Suppressor macrophage treated with lipopolysaccharide for 1 hour (primary cell): ENCODE measurements at places on chromosomes 1 and 21.
A peak's percentile ranks its signal among the peaks of the same experiment; 100 is the strongest.

DNA sequence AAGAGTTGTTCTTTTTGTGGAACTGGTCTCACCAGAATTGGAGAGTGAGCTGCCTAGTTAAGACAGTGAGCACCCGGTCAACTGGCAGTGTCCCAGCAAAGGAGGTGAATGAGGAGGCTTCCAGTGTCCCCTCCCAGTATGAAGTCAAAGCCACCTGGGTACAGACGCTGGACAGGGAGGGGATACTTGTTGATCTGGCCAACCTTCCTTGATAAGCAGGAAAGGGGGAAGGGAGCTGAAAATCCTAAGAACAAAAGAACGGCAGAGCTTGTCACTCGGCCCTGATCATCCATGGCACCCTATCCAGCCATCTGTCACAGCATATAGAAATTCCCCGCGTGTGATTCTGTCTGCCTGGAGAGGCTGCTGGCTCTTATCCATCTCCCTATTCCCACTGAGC, 91.5 kb downstream of the SSBP3 start:
- no peak for DNase-seq

DNA sequence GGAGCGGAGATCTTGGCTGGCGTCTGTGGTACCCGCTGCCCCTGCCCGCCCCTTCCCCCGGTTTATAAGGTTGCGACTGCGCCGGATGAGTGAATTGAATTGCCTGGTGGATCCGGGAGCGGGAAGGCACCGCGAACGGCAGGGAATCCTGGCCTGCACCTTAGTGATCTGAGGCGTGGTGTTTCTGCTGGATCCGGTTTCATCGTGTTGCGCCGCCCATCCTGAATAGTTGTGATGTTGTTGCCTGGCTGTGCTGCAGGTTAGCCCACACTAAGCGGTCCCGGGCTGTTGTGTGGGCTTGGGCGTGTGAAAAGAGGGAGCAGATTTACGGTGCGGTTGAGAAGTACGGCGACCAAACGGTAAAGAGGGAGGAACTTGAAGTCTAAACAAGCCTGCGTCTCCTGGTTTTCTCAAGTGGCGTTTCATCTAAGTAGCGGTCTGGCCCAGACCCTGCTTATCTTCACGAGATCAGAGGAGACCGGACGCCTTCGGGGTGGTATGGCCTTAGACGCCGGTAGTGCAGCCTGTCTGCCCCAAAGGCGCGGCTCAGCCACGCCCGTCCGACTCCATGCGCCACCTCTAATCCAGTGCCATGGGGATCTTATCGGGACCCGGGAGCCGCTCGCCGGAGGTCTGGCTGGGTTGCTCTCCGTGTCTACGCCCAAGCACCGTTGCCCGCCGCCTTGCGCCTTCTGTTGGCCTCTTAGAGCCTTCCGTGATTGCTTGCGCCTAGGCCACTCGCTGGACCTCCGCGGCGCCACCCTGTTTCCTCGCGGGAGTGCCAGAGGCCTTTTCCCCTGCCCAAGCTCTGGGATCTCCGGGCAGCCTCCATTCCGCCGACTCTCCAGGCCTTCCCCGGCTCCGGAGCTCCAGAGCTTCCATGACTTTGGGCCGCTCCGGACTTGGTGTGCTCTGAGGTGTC, 87.5 kb upstream of the RHOU start:
- DNase-seq: peak; percentile 47

DNA sequence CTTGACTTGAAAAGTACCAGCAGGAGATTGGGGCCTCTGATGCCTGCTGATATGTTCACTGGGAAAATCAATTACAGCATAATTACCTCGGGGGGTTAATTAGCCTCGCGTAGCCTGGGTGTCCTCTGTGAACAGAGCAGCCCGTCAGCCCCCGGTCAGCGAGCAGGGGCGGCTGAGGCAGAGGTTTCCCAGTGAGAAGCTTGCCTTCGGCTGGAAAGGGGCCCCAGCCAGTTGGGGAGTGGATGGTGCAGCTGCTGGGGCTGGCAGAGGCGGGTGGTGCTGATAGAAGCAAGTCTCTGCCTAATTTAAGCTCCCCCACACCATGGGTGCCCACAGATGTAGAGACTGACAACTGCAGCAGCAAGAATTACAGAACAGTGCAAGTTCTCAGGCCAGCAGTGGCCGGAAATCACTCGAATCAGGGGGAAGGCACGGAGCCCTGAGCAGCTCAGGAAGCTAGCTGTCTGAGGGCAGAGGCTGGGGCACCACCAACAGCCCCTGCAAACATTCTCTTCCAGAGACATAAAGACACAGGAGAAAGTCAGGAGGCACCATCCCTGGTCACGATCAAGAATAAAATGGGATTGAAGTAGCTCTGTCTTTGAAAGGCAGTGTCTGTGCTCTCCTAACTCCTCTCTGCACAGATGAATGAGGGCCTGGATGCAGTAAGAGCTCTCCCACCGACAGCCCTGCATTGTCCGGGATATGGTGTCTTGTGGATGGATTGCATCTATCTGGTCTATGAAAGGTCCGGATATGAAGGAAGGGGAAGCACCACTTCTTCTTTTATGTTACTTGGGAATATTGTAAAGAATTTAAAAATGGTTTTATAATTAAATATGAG, 166.5 kb upstream of the CD34 start:
- DNase-seq: no peak

DNA sequence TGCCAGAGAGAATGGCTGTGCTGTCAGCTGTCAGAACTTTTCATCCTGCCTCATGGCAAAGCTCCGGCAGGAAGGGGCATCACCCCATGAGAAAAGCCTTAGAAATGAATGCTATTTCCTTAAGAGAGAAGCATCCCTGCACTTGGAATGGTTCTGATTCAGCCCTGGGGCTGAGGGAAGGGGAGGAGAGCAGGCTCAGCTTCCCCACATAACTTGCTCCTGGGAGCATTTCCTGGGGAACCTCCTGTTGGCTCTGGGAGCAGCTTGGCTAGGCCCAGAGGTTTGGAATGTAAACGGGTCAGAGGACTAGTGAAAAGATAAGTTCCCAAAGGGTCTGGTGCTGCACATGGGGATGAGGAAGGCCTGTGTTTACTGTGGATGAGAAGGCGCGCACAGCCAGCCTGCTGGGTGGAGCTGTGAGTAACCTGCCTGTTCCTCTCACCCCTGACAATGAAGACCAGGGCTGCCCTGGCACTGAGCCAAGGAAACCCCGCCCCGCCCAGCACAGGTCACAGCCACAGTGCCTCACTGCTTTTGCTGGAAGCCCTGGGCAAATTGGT, 5.0 kb downstream of the PRELP start:
- DNase-seq: peak; percentile 43

GRCh38 chr1:24900486-24900849, 29.6 kb downstream of the RUNX3 start:
- no peak for DNase-seq

- no peak for DNase-seq
Observed at GRCh38 chr1:45198185-45198584, 8.2 kb downstream of the ZSWIM5 start.

DNA sequence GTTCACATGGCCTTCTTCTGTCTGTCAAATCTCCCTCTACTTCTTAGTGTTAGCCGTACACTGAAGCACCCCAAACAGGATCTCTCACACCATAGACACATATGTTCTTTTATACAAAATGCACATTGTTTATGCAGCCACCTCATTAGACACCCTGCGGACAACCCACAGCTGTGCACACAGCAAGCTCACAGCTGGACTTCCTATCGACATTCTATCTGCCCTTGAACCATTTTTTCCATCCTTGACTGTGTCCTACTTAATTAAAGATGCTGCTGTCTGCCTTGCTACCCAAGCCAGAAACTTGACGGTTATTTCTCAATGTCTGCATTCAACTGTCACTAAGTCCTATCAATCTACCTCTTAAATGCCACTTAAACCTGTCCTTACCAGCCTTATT, 3.2 kb upstream of the ZBTB21 start:
- DNase-seq: no peak
